RPMI7951 (cell line): ENCODE measurements at places on chromosomes 16 and 17. TPM values are rescaled to one million over a fixed set of nuclear protein-coding genes. Genes with fewer than 3 reads are reported as not detected.

ALG1 gene
- 13.1 and 22.7 TPM in 2 replicates for total RNA-seq

AXIN1 gene
- 5.8 and 8.3 TPM in 2 replicates for total RNA-seq

GRCh38 chr16:55856950-55857349 lies 18.2 kb downstream of the CES5A start:
- no peak for DNase-seq

NME3 gene
- 50.2 and 65.5 TPM in 2 replicates for total RNA-seq

DNA sequence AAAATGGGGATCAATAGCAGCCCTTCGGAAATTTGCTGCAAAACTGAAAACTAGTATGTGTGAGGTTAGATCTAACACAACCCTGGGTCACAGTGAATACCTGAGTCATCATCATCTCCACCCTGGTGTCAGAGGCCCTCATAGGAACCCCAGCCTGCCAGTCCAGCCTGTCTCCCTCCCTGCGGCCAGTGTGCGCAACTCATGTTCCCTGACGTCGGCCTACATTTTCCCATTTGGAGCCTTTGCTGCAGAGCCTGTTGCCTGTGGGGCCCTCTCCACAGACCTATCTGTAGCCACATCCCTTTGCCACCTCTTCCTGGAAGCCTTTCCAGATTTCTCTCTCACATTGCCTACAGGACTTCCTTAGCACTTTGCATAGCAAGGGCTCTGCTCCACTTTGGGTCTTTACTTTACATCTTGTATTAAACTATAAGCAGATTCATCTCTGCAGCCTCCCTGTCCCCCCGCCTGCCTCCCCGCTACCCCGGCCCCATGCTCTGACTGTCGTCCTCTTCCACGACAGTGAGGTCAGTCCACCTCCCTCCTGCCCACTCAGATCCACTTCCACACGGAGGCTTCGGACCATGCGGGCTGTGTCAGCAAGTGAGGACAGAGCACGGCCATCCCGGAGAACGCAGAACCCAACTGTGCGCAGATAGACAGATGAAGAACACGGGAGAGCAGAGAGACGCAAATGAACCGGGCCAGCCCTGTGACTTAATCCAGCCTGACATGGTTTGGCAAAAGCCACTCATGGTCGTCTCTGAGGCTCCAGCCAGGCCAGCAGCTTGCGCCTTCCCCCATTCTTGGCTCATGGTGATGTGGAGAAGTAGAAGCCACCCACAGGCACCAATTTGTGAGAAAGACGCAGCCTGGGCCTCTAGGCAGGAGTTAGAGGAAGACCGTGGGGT lies 31.0 kb downstream of the NGFR start:
- no peak for DNase-seq

GRCh38 chr16:57324749-57325148 lies 33.8 kb upstream of the CCL22 start:
- no peak for DNase-seq

NGFR gene
- 6.4 and 10.1 TPM in 2 replicates for total RNA-seq

NXPH3 gene
- not detected in 2 replicates for total RNA-seq

- DNase-seq: no peak
Observed at GRCh38 chr17:79916991-79917901, 78.0 kb upstream of the CBX4 start.
